ENCODE measurements at places on chromosomes 12 and 14. TPM values are rescaled to one million over a fixed set of nuclear protein-coding genes. Genes with fewer than 3 reads are reported as not detected.

DNA sequence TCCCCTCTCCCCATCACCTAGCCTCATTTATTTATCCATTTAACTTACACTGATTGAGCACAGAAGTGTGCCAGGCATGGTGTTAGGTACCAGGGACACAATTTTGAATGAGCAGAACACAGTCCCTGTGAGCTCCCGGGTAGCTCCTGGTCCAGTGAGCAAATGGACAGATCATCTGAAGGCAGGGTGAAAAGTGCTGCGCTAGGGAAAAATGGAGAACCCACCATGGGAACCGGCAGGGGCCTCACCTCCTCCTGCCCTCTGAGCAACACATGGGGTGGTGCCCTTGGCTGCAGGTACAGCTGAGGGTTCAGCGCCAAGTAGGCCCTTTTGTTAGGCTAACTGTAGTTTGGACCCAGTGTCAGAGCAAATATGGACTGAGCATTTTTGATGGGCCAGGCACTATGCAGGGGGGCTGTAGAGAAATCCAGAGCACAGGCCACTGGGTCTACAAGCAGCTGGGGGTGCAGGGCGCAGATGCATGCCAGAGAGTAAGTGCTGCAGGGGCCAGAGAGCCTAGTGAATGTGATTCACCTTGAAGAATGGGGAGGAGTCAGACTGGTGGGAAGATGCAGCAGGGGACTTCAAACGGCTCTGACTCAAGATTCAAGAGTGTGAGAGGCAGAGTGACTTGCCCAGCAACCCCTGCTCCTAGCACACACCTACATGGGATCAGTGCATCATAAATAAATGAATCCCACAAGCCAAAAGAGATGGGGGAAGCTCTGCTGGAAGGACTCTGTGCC, 28.2 kb downstream of the LTBP2 start:
- no peak for DNase-seq

- no peak for DNase-seq
These were observed 198.5 kb downstream of the KCNC2 start for GRCh38 chr12:75011120-75011519.

DNA sequence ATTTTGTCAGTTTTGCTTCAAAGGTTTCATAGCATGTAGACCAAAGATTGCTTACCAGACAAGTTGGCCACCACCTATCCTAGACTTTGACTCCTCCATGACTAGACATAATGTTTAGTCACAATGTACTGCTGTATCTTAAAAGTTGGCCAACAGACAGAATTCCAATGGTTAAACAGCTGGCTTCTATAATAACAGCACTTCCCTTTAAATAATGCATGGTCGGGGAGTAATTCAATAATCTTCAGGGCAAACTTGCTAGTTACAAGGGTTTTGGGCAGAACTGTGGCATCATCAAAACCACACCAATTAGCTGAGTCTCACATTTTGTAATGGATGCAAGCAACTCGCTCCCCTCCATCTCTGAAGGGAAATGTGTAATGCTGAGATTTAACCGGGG, 56.9 kb downstream of the IGF1 start:
- DNase-seq = no peak

- DNase-seq = no peak
These were observed 61.3 kb upstream of the MDM1 start for GRCh38 chr12:68393417-68393816.

GRCh38 chr12:107818984-107819383, 44.5 kb downstream of the ASCL4 start:
- no peak for DNase-seq

- no peak for DNase-seq
These were observed 1.7 kb downstream of the BRMS1L start for GRCh38 chr14:35827678-35828472.

ZFP36L1 gene
- polyA plus RNA-seq = 156 TPM

IAPP gene
- polyA plus RNA-seq = not detected

KLHL33 gene
- polyA plus RNA-seq = 0.67 TPM

OR4E2 gene
- polyA plus RNA-seq = not detected
